Pulmonary artery endothelial cell (primary cell): ENCODE measurements at places on chromosomes 12 and 14. TPM values are rescaled to one million over a fixed set of nuclear protein-coding genes. Genes with fewer than 3 reads are reported as not detected.

DNA sequence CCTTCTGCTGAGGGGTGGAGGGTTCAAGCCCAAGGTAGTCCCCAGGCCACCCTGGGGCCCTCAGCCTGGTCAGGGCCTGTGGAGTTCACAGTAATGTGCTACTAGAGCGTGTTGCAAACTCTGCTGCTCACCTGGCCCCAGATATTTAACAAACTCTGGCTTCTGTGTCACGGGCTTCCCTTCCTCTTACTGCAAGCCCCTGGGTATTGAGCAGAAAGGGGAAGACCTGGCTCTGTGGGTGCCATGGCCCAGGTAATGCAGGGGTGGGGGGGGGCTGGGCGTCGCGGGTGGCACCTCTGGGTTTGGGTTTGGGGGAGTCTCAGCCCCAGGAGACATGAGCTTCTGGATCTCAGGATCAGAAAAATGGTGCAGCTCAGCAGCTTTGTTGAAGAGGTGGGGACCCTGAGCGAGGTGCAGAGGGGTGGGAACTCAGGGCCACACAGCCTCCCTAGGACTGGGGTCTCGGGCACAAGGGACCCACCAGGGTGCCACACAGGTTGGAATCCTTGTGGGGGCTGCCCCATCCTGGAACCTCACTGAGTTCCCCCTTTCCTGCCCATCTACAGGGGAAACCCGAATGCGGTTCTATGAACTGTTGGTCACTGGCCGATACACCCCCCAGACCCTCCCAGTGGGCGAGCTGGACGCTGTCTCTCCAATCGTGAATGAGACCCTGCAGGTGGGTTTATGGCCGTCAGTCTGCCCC lies 4.0 kb downstream of the SETD1B start:
- DNase-seq = no peak

- no peak for DNase-seq
These were observed 318.1 kb downstream of the AEBP2 start for GRCh38 chr12:19757317-19757877.

KLRD1 gene
- 0.20 and 0.32 TPM in 2 replicates for total RNA-seq

DHH gene
- total RNA-seq = 5.8 and 18.8 TPM in 2 replicates

SYCP3 gene
- under 0.01 and 0.18 TPM in 2 replicates for total RNA-seq
